Activated T-helper 1 cell treated with anti-CD3 and anti-CD28 coated beads, Interleukin-12 subunit alpha, Interleukin-12 subunit beta, Interleukin-2, Interleukin-4 antibody, amounts not matched to agents 30 ng/mL and 10 ng/mL and 1 ng/mL, durations not matched to agents 14 hours and 24 hours and 36 hours (primary cell): ENCODE measurements at places on chromosomes 3 and 15. TPM values are rescaled to one million over a fixed set of nuclear protein-coding genes. Genes with fewer than 3 reads are reported as not detected.

DNA sequence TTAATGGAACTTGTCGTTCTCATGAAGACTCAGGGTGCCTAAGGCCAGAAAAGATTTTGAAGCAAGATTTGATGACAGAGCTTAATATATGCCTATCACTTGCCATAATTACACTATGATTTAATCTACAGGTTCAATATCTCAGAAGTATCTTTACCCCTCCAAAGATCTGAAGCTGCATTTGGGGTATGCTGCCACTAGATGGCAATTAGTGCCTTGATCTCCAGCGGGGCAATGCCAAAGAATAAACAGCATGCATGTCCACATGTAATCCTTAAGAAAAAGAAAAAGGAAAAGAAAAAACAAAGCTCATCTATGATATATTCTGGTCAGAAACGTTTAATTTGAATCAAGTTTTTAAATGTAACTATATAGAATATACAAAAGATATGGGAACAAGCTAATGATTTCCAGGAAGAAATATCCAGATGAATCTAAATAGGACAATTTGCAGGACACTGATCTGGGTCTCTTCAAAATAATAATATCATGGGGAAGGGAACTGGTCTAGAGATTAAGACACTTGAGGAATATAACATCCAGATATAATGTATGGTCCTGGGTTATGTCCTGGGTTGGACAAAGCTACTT lies 55.0 kb upstream of the SOX14 start:
- H3K27ac ChIP-seq, result no peak overlapping the region
- H3K27me3 ChIP-seq, result no peaks in the 10 kb centered on the region
- DNase-seq, result no peak
- no peaks in the 10 kb centered on the region for H3K4me1 ChIP-seq

PLSCR5 gene
- total RNA-seq, result not detected in 2 replicates

LHFPL4 gene
- not detected in 2 replicates for total RNA-seq

MITF gene
- total RNA-seq, result 0.54 TPM in 1 of 2 replicates, not detected in the other

DNA sequence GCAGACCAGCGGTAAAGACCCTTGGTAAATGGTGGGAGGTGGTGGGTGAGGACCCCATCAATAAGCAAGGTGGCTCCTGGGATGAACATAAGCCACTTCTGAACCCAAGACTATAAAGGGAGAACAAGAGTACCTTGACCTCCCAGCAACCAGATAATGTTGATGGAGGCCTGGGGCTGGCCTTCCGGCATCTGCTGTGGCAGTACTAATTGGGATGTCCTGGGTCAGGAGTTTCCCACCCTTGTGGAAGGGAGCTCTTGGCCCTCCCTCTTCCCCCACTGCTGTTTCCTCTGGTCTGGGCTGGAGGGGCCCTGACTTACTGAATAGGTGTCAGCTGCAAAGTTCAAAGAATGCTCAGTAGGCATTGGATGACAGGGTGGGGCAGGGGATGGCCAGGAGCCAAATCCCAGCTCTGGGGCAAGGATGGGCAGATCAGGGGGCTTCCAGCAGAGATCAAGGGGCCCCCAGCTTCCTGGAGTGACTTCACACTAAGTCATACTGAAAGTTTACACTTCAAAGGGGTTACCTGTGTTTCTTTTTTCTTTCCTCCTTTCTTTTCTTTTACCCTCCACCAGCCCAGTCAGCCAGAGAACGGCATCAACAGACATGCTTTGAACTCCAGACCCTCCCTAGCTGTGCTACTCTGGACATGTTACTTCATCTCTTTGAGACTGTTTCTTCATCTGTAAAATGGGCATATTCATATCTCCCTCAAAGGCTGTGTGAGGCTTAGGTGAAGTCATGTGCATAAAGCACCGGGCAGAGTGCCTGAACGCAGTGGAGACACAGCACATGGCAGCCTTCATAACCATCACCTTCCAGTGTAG lies 1.5 kb downstream of the RBP1 start:
- no peak overlapping the region for H3K27ac ChIP-seq
- H3K4me3 ChIP-seq, result no peak overlapping the region
- peaks cover 40% of the 10 kb centered on the region for H3K27me3 ChIP-seq
- H3K4me1 ChIP-seq, result peaks cover 20% of the 10 kb centered on the region
- no peaks in the 10 kb centered on the region for H3K36me3 ChIP-seq

VIPR1 gene
- 0.69 and 0.88 TPM in 2 replicates for total RNA-seq

DNA sequence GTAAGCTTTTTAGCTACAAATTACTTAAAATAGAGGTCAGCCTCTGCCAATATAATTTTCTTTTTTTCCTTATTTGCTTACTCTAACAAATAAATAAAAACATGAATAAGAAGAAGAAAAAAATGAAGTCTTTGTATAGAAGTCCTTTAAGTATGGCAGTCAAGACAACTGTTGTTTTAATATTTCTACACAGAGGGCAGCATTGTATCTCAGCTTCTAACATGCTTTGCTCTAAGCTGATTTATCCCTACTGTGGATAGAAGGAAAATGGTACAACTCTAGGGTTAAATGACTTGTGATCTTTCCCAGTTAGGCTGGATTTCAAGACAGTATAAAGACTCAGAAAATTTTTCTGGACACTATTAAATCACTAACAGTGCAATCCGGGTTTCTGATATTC lies 104.3 kb upstream of the MEIS2 start:
- DNase-seq, result no peak
- H3K27ac ChIP-seq, result no peak overlapping the region
- no peaks in the 10 kb centered on the region for H3K36me3 ChIP-seq
- no peaks in the 10 kb centered on the region for H3K4me1 ChIP-seq
- peaks cover 2% of the 10 kb centered on the region for H3K27me3 ChIP-seq
- H3K4me3 ChIP-seq, result no peak overlapping the region

DNA sequence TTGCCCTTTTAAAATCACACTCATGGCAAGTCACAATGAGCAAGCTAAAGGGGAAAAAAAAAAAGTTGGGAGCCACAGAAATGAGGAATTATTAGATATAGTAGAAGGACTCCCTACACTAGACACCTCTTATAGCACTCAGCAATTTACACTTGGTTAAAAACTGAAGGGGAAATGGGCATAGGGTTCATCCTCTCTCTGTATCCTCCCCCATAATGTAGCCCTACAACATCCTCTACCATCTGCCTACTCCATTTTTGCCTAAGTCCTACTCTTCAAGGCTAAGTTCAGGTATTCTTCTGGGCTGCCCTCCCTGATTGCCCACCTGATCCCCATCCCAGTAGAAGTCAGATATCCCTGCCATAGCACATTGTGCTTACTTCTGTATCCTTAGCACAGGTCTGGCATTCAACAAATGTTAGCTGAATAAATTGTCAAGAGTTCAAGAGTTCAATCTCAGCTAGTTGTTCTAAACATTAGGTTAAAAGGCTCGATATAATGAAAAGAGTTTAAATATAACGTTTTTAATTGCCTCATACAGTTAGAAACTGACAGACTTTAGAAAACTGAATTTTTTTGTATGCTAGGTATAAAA lies 14.5 kb downstream of the SETD2 start:
- H3K4me1 ChIP-seq, result peaks cover 29% of the 10 kb centered on the region
- no peak overlapping the region for H3K4me3 ChIP-seq
- no peak for DNase-seq
- no peak overlapping the region for H3K27ac ChIP-seq

GRCh38 chr3:191889106-191889505 lies 428.1 kb downstream of the PYDC2 start:
- no peaks in the 10 kb centered on the region for H3K27me3 ChIP-seq
- no peak overlapping the region for H3K4me3 ChIP-seq
- H3K36me3 ChIP-seq, result no peaks in the 10 kb centered on the region
- DNase-seq, result no peak

DNA sequence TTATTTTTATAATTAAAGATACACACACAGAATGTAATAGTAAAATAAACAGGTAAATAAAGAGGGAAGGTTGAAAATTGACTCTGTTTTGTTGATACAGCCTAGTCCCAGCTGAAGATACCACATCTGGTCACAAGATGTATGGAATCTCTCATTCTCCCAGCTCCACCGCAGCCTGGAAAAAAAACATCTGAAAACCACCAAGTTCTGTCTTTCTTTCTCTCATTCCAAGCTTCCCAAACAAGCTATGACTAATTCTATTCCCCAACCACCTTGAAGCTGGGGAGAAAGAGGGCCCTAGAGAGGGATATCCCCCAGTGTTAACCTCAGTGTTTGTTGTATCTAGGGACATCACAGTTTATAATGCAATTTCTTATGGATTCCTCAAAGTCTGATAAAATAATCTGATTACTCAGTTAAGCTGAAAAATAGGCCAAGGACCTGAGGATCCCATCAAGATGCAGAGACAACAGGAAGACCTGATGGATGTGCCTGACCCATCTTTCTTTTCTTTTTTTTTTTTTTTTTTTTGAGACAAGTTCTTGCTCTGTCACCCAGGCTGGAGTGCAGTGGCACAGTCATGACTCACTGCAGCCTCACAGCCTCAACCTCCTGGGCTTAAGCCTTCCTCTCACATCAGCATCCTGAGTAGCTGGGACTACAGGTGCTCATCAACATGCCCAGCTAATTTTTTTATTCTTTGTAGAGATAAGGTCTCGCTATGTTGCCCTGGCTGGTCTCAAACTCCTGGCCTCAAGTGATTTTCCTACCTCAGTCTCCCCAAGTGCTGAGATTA lies 38.1 kb downstream of the SRGAP3 start:
- peaks cover 6% of the 10 kb centered on the region for H3K27me3 ChIP-seq
- no peaks in the 10 kb centered on the region for H3K4me1 ChIP-seq
- no peak overlapping the region for H3K4me3 ChIP-seq
- no peaks in the 10 kb centered on the region for H3K36me3 ChIP-seq
- DNase-seq, result no peak

GRCh38 chr3:32412887-32413286 lies 21.2 kb downstream of the CMTM7 start:
- no peak for DNase-seq
- H3K4me1 ChIP-seq, result peaks cover 76% of the 10 kb centered on the region
- H3K27me3 ChIP-seq, result no peaks in the 10 kb centered on the region
- peaks cover 16% of the 10 kb centered on the region for H3K36me3 ChIP-seq
- H3K27ac ChIP-seq, result no peak overlapping the region

FAIM gene
- total RNA-seq, result 1.4 and 2.3 TPM in 2 replicates

NPAP1 gene
- not detected in 2 replicates for total RNA-seq

DNA sequence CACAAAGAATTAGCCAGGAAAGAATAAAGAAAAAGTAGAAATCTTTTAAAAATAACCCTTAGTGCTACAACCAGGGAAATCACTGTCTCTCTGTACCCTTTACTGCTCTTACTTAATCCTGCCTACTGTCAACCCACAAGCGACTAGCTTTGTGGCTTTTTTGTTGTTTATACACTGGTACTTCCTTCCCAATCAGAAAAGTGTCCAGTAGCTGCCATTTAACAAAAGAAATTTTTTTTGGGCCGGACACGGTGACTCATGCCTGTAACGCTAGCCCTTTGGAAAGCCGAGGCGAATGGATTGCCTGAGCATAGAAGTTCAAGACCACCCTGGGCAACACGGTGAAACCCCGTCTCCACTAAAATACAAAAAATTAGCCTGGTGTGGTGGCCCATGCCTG lies 13.8 kb upstream of the FAM219B start:
- DNase-seq, result no peak
- H3K4me1 ChIP-seq, result peaks cover 9% of the 10 kb centered on the region
- H3K4me3 ChIP-seq, result no peak overlapping the region
- H3K27me3 ChIP-seq, result no peaks in the 10 kb centered on the region
- H3K36me3 ChIP-seq, result peaks cover 47% of the 10 kb centered on the region
- peak overlapping the region; percentile 18 for H3K27ac ChIP-seq

- H3K36me3 ChIP-seq, result no peaks in the 10 kb centered on the region
- peak overlapping the region; percentile 60 for H3K4me3 ChIP-seq
- H3K4me1 ChIP-seq, result peaks cover 5% of the 10 kb centered on the region
- H3K27ac ChIP-seq, result no peak overlapping the region
- DNase-seq, result no peak
- H3K27me3 ChIP-seq, result peaks cover 53% of the 10 kb centered on the region
Observed at GRCh38 chr3:138434875-138435772, 708 bp downstream of the ESYT3 start.

- no peak overlapping the region for H3K4me3 ChIP-seq
- no peak overlapping the region for H3K27ac ChIP-seq
- DNase-seq, result no peak
Observed at GRCh38 chr3:10768708-10769394, 47.2 kb upstream of the SLC6A11 start.

- H3K4me3 ChIP-seq, result no peak overlapping the region
- no peaks in the 10 kb centered on the region for H3K36me3 ChIP-seq
- H3K27ac ChIP-seq, result no peak overlapping the region
- H3K27me3 ChIP-seq, result peaks cover 46% of the 10 kb centered on the region
- no peak for DNase-seq
Observed at GRCh38 chr3:64493149-64493548, 194.7 kb downstream of the ADAMTS9 start.

DNA sequence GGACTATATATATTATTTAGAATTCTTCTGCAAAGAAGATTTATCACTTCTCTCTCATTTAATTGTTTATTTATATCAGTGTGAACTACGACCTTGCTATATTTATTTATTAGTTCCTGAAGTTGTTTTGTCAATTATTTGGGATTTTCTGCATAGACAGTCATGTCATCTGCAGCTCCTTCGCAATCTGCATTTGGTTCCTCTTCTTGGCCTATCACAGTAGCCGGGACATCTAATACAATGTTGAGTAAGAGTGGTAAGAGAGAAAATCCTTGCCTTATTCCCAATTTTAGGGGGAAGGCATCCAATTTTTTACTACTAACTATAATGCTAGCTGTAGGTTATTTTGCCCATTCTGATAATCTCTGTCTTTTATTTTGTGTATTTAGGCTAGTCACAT lies 39.4 kb downstream of the FOXL2 start:
- H3K27ac ChIP-seq, result no peak overlapping the region
- H3K27me3 ChIP-seq, result peaks cover 5% of the 10 kb centered on the region
- DNase-seq, result no peak
- H3K36me3 ChIP-seq, result no peaks in the 10 kb centered on the region
- H3K4me1 ChIP-seq, result no peaks in the 10 kb centered on the region

DNA sequence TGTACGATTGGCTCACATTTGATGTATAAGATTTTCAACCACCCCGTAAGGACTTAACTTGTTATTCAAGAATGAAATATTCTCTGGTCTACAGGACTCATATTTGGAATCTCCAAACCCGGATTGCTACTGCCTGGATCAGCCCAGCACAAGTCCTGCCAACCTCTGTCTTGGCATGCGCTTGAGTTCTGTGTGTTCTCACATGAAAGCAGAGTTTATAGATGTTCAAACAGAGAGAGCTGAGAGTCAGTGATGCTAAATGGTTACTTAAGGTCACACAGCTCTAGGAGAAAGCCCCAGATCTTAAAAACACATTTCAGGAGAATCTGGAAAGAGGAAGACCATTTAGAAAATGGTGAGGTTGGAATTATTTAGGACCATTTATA lies 268.0 kb upstream of the TBL1XR1 start:
- H3K27me3 ChIP-seq, result no peaks in the 10 kb centered on the region
- no peaks in the 10 kb centered on the region for H3K4me1 ChIP-seq
- no peak overlapping the region for H3K4me3 ChIP-seq
- no peak for DNase-seq
- no peaks in the 10 kb centered on the region for H3K36me3 ChIP-seq
- H3K27ac ChIP-seq, result no peak overlapping the region
